ENCODE measurements at places on chromosomes 6 and 20.

GRCh38 chr20:44532981-44533331, 11.1 kb upstream of the SERINC3 start:
- DNase-seq = peak; percentile 58

DNA sequence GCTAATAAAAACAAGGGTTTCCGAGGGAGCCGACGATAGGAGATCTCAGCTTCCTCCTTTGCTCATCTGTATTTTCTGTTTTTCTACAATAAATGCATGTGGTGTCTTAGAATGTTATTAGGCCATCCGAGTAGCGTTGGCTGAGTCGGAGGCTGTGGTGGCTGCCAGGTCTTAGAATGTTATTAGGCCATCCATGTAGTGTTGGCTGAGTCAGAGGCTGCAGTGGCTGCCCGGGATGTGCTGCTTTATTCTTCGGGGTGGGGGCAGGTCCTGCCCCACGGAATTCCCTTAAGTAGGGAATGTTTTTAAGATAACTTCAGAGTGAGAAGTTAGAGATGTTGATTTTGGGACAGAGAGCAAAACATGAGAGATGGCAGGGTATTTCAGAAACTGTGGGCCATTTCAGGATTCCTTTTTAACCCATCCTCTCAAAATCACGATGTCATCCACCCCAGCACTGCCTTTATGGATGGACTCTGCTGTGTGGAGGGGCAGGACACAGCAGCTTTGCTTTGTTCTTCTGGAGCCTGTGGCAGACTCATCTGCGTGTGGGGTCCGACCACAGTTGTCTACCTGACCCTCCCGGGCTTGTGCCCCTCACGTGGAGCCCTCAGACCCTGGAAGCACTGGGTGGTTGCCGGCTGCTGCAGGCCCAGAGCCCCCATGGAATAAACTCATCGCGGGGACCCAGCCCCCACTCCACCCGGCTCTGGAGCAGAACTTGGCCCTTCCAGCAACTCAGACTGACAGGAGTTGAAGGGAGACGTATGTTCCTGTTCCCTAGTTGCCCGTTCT, 20.4 kb downstream of the OSBPL2 start:
- DNase-seq = peak; percentile 81

- DNase-seq = no peak
Observed at GRCh38 chr6:5034736-5035135, 30.9 kb upstream of the RPP40 start.

DNA sequence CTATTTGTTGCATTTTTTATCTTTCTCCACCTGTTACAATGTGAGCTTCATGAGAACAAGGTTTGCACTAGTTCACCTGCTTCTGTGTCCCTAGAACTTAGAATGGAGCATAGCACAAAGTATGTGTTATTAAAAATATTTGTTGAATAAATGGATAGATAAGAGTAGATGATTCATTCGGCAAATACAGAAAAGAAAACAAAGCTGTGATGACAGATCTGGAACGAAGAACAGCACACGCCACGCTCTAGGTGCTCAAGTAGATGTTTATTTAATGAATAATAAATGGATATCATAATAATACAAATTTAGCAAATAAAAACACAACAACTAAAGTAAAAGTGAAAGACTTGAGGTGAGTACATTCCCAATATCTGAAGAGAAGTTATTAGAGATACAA, 273.1 kb downstream of the HAO1 start:
- no peak for DNase-seq

GRCh38 chr20:44066645-44067606, 120.1 kb downstream of the JPH2 start:
- DNase-seq = no peak

DNA sequence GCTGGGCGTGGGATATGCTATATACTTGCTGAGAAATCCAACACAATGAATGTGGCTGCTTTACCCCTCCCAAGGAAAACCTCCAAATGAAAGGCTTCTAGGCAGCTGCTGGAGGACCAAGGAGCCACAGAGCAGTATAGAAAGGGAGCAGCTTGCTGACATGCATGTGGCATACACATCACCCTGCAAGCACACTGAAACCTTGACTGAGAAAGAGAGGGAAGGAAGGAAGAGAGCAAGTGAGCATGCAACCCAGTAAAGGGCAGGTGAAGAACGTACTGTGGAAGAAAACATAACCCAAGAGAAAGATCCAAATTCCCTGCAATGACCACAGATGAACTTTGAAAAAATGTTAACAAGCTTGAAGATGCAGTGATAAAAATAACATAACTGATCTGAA, 543.0 kb downstream of the KIF16B start:
- no peak for DNase-seq

DNA sequence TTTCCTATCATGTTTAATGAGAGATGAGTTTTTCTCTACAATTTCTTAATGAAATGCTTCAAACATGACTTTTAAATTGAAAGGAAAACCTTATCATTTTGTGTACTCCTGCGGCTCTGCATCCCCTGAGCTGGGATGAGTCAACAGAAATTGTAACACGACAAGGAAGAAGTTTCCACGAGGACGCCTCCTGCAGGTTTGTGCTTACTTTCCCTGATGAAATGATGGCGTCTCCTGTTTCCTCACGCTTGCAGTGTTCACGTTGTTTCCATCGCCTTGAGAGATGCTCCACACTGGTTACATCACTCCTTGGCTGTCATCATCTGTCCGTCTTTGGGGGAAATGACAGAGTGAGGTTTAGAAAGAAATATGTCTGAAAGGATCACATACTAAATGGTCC, 233.7 kb upstream of the ZFP64 start:
- DNase-seq = no peak

- DNase-seq = no peak
Observed at GRCh38 chr6:158366363-158366762, 54.1 kb downstream of the TULP4 start.

DNA sequence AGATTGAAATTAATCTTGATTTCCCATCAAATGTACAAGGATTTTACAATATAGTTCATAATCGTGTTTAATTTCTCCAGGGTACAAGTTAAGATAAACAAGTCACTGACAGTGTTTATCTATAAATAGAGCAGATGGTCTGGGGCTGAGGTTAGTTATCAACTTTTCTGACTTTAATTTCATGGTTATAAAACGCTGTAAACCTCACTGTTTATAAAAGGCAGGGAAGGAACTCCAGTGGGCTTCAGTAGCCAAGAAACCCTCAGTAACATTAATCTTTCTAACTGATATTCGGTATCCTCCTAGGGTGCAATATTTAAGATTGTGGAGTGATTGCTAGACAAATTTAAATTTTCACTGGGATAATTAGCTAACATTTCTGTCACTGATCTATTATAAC, 68.6 kb downstream of the GFRAL start:
- DNase-seq = no peak

GRCh38 chr20:19867940-19868371, 109.9 kb downstream of the RIN2 start:
- DNase-seq = no peak

GRCh38 chr6:102229271-102229670, 835.8 kb downstream of the GRIK2 start:
- no peak for DNase-seq

DNA sequence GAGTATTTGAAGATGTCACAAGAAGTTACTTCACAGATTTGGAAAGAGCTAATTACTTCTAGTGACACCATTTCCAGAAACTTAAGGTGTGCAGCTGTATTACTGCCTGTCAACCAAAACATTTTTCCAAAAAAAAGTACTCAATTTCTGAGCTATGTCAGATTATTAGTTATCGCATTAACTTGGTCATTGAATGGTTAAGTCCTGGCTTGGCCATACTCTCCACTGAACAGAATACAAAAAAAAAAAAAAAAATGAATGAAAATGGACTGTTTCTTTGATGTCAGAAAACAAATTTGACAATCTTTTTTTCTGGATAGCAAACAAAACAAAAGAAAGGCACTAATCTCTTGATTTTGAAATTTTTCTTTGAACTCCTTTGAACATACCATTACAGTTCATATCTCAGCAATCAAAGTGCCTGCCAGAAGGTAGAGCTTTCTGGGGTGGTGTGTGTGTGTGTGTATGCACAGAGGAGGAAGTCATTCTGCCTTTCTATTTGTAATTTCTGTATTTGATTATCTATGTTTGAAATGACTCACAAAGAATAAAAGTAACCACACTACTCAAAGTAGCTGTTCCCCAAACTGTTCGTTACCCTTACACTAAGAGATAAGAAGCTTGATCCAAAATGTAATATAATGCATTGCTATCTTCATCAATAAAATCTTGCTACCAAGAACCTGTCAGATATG, 210.8 kb upstream of the FUT9 start:
- DNase-seq = no peak

DNA sequence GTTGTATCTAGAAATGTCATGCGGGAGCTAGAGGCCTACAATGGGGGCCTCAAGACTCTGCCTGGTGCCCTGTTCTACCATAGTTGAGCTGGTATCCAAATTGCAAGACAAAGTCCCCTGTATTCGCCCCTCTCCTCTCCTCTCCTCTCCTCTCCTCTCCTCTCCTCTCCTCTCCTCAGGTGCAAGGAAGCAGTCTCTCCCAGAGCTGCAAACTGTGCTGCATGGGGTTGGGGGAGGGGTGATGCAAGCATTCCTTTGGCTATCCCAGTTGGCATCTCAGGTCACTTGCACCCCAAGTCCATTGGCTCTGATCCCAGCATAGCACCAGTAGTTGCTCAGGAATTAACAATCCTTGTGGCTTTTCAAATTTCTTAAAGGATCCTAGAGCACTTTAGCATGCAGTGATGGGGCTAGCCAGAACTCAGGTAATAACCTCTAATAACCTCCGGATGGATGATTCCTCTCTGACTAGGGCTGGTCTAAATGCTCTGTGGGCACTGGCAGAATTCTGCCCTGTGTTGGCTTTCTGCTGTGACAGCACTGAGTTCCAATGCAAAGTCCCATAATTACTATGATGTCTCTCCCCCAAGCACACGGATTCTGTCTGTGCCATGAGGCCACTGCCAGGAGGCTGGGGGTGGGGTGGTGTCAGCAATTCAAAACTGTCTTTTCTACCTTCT, 35.3 kb downstream of the TAF11 start:
- peak; percentile 48 for DNase-seq

DNA sequence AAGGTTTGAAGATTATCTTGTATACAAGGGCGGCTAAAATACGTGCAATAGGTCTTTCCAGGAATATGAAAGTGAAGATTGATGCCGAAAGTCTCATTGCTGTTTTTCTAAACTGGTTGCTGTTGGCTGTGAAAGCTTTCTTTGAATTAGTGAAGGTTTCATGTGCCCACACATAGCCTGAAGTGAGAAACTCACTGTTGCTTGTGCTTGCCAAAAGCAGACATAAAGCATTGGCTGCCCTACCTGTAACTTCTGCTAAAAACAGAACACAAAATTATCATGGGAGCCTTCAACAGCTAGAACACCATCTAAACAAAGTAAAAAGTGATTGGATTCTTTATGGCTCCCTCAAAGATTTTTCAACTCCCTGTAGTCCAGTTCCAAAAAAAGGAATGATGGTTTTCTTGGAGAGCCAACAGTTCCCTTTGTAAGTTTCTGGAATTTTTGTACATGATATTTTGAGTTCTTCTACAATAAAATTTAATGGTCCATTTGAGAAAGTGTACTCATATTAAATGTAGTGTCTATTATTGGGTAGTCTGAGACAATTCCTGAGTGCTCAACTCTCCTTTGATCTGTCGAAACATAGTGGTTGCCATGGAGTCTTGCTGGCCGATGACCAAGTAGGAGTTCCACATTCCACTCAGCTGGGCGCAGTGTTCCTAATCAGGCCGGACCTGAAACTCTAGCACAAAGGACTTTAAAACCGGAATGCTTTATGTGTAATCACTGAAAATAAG, 68.5 kb downstream of the PLEKHG1 start:
- DNase-seq = peak; percentile 51

DNA sequence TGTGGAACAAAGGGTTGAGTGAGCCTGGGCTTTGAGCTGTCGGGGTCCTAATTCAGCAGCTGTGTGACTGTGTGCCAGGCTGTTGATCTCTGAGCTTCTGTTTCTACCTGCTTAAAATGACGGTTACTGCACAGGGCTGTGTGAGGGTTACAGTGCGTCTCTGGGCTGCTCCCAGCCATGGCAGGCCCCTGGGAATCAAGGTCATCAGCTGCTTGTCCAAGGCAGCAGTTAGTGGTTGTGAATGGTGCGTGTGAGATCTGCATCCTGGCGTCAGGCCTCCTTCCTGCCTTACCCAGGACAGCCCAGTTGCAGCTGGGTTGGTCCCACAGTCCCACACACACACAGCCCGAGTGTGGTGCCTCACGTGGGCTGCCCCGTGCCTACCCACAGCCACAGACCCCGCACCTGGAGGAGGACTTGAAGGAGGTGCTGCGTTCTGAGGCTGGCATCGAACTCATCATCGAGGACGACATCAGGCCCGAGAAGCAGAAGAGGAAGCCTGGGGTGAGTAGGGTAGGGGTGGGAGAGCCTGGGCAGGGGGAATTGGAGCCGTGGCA, 15.6 kb downstream of the GTSF1L start:
- DNase-seq = no peak

GRCh38 chr20:63295846-63296245, 2.9 kb downstream of the COL20A1 start:
- DNase-seq = no peak

- no peak for DNase-seq
Observed at GRCh38 chr20:34163307-34163706, 51.3 kb upstream of the EIF2S2 start.

DNA sequence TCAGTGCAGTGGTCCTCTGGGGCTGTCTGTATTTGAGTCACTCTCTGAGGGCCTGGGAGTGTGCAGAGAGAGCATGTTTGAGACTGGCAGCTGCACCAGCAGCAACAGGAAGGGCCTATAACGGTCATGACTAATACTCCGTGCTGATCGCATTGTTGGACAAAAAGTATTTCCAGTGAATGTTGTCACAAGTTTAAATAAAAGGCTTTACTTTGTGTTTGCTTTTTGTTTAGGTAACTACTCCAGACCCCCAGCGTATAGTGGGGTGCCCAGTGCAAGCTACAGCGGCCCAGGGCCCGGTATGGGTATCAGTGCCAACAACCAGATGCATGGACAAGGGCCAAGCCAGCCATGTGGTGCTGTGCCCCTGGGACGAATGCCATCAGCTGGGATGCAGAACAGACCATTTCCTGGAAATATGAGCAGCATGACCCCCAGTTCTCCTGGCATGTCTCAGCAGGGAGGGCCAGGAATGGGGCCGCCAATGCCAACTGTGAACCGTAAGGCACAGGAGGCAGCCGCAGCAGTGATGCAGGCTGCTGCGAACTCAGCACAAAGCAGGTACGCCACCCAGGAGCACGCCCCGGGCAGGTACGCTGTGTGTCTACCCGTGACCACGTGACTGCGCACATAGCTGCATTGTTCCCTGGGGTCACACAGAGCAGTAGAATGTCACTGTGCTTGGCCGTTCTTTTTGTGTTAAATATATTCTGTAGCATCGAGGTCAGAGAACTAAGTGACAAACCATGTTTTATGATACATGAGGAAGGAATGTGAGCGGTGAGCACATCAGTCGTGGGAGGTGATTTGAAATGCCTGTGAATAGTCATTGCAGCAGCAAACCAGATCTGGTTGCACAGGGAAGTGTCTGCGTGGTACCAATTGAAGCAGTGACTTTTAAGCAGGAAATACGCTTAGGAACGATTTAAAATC, 174.7 kb downstream of the TMEM242 start:
- DNase-seq = peak; percentile 92
